ENCODE measurements at places on chromosomes 13 and 19.

- no peak for DNase-seq
- no peak overlapping the region for H3K4me3 ChIP-seq
- H3K36me3 ChIP-seq: no peaks in the 10 kb centered on the region
- no peak overlapping the region for H3K27ac ChIP-seq
Measured at GRCh38 chr13:84400706-84401105, 518.4 kb upstream of the SLITRK1 start.

GRCh38 chr13:26558074-26558805, 757 bp downstream of the WASF3 start:
- H3K27me3 ChIP-seq: peaks cover 6% of the 10 kb centered on the region
- H3K27ac ChIP-seq: peak overlapping the region; percentile 61
- peaks cover 10% of the 10 kb centered on the region for H3K4me1 ChIP-seq
- H3K36me3 ChIP-seq: peaks cover 4% of the 10 kb centered on the region
- peak; percentile 30 for DNase-seq

- no peaks in the 10 kb centered on the region for H3K36me3 ChIP-seq
- no peaks in the 10 kb centered on the region for H3K4me1 ChIP-seq
- H3K27ac ChIP-seq: no peak overlapping the region
- H3K27me3 ChIP-seq: no peaks in the 10 kb centered on the region
Measured at GRCh38 chr19:31725051-31725450, 375.8 kb upstream of the TSHZ3 start.

- peaks cover 35% of the 10 kb centered on the region for H3K27me3 ChIP-seq
- DNase-seq: peak; percentile 95
- H3K4me3 ChIP-seq: peak overlapping the region; percentile 73
- H3K27ac ChIP-seq: peak overlapping the region; percentile 97
- peaks cover 9% of the 10 kb centered on the region for H3K36me3 ChIP-seq
- peaks cover 48% of the 10 kb centered on the region for H3K4me1 ChIP-seq
Measured at GRCh38 chr19:45444318-45445041, 20.8 kb upstream of the ERCC1 start.

DNA sequence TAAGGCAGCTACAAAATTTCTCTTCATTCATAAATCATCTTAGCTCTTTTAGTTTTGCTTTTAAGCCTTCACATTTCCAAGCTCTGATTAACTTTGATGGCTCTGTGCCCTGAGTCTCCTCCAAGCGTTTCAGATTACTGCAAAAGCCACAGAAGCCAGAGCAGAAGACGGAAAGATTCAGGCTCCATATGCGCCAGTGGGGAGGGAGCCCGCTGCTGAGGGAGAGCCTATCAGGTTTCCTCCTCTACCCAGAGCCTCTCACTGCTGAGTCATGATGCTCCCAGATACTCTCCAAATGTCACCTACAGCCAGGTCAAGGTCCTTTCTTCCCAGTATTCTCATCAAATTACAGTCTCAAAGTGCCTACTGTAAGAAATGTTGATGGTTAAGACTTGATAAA, 193.6 kb downstream of the RAP2A start:
- no peak for DNase-seq
- no peak overlapping the region for H3K27ac ChIP-seq
- no peaks in the 10 kb centered on the region for H3K36me3 ChIP-seq
- no peaks in the 10 kb centered on the region for H3K27me3 ChIP-seq
- no peaks in the 10 kb centered on the region for H3K4me1 ChIP-seq
- no peak overlapping the region for H3K4me3 ChIP-seq

DNA sequence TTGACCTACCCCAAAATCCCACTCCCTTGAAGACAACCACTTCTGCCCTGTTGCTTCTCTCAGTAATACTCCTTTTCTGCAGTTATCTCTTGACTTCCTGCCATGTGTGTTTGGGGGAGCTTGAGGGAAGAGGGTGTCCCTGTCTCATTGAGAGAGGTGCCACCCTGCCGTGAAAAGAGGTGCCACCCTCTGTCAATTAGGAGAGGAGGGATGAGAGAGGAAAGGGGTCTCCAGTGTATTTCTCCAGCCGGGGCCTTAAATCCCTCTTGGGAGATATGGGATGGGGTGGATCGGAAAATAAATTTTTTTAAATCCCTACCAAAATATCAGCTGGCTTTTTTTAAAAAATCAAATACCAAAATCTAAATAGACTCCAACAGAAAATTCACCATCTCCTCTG, 16.5 kb downstream of the PLD3 start:
- no peak for DNase-seq
- peaks cover 5% of the 10 kb centered on the region for H3K27me3 ChIP-seq
- peak overlapping the region; percentile 7 for H3K27ac ChIP-seq
- H3K4me1 ChIP-seq: peaks cover 8% of the 10 kb centered on the region
- H3K4me3 ChIP-seq: peak overlapping the region; percentile 85

- H3K27ac ChIP-seq: no peak overlapping the region
- no peak for DNase-seq
- peaks cover 3% of the 10 kb centered on the region for H3K36me3 ChIP-seq
- H3K4me1 ChIP-seq: no peaks in the 10 kb centered on the region
- peaks cover 12% of the 10 kb centered on the region for H3K27me3 ChIP-seq
- no peak overlapping the region for H3K4me3 ChIP-seq
Measured at GRCh38 chr19:13932911-13933393, 5.3 kb downstream of the PODNL1 start.

DNA sequence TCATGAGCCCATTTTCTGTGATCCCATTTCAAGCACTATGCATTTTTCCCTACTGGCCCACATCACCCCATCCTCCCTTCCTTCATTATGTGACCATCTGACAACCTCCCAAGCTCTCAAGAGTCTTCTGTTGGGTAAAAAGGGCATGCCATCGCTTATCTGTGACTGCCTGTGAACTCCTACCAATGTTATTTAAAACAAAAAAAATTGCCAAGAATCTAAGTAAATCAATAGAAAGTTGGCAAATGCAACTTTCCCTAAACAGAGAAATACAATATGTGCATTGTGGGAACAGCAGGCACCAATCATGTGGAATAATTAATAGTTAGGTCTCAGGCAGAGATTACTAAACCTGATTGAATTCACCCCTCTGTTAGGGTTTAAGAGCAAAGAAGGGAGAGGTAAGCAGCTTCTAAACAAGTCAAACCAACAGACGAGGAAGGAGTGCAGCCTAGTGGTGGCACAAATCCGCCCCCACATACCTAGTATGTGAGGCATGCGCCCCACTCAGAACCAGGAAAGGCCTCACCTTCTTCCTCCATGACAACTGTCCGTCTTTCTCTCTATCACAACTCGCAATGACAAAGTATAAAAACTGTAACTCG, 29.8 kb downstream of the DZIP1 start:
- DNase-seq: no peak
- no peak overlapping the region for H3K27ac ChIP-seq
- no peaks in the 10 kb centered on the region for H3K27me3 ChIP-seq
- H3K4me1 ChIP-seq: peaks cover 2% of the 10 kb centered on the region
- no peak overlapping the region for H3K4me3 ChIP-seq

DNA sequence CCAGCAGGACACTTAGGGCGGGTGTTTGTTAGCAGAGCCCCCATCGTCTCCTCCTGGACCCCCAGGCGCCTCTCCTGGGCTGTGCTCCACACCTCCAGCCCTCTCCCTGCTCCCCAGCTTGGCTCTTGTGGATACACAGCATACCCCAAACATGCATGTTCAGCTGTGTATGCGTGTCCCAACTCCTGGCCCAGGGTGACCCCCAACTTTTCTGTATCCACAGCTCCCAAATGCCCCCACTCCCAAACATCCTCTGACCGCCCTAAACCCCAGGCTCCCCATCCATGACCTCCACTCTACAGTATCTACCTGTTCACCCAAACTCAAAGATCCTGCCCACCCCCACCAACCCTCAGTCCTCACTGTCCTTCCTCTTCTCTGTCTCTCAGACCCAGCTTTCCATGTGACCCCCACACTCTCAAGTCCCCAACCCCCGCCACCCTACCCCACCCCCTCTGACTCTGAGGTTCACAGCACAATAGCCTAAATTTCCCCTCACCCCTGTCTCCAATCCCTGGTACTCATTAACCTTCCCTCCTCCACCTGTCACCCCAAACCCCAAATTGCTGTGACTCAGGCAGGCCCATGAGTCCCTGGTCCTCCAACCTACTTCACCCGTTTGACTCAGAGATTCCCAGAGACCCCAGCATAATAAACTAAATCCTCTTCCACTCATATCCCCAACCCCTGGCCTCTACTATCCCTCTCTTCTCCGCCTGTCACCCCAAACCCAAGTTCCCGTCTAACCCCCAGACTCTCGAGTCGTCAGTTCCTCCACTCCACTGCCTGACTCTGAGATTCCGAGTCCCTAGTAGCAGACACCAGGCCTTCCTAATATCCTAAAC, 968 bp downstream of the UBE2M start:
- H3K27me3 ChIP-seq: peaks cover 25% of the 10 kb centered on the region
- H3K27ac ChIP-seq: peak overlapping the region; percentile 89
- H3K4me3 ChIP-seq: peak overlapping the region; percentile 98

GRCh38 chr13:78662467-78662866, 3.5 kb upstream of the OBI1 start:
- no peaks in the 10 kb centered on the region for H3K27me3 ChIP-seq
- no peak for DNase-seq
- H3K27ac ChIP-seq: no peak overlapping the region
- H3K4me3 ChIP-seq: no peak overlapping the region
- H3K4me1 ChIP-seq: peaks cover 44% of the 10 kb centered on the region

GRCh38 chr13:113397608-113398425, 33.9 kb upstream of the GRTP1 start:
- H3K4me1 ChIP-seq: peaks cover 3% of the 10 kb centered on the region
- no peaks in the 10 kb centered on the region for H3K27me3 ChIP-seq
- H3K4me3 ChIP-seq: no peak overlapping the region
- DNase-seq: no peak

- peak overlapping the region; percentile 64 for H3K4me3 ChIP-seq
- peak; percentile 61 for DNase-seq
- no peak overlapping the region for H3K27ac ChIP-seq
- peaks cover 6% of the 10 kb centered on the region for H3K36me3 ChIP-seq
Measured at GRCh38 chr13:74134777-74135325, 647 bp upstream of the KLF12 start.

DNA sequence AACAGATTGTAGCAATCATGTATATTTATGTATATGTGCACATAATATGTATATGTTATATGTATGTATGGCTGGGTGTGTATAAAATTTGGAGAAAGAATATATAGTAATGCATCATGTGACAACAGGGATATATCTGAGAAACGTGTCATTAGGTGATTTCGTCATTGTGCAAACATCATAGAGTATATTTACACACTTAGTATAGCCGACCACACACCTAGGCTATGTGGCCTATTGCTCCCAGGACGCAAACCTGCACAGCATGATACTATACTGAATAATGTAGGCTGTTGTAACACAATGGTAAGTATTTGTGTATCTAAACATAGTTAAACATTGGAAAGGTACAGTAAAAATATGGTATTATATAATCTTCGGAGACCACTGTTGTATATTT, 43.8 kb downstream of the ESD start:
- no peak for DNase-seq
- H3K36me3 ChIP-seq: peaks cover 6% of the 10 kb centered on the region
- H3K27me3 ChIP-seq: peaks cover 3% of the 10 kb centered on the region
- H3K4me3 ChIP-seq: no peak overlapping the region
- no peak overlapping the region for H3K27ac ChIP-seq
- H3K4me1 ChIP-seq: no peaks in the 10 kb centered on the region

GRCh38 chr13:76503766-76504165, 382.4 kb downstream of the KCTD12 start:
- H3K4me1 ChIP-seq: peaks cover 7% of the 10 kb centered on the region
- H3K27ac ChIP-seq: no peak overlapping the region
- no peak for DNase-seq
- H3K27me3 ChIP-seq: peaks cover 3% of the 10 kb centered on the region

GRCh38 chr13:70534466-70534865, 426.2 kb upstream of the KLHL1 start:
- no peak for DNase-seq
- H3K27ac ChIP-seq: no peak overlapping the region
- H3K4me3 ChIP-seq: no peak overlapping the region
- H3K27me3 ChIP-seq: no peaks in the 10 kb centered on the region

DNA sequence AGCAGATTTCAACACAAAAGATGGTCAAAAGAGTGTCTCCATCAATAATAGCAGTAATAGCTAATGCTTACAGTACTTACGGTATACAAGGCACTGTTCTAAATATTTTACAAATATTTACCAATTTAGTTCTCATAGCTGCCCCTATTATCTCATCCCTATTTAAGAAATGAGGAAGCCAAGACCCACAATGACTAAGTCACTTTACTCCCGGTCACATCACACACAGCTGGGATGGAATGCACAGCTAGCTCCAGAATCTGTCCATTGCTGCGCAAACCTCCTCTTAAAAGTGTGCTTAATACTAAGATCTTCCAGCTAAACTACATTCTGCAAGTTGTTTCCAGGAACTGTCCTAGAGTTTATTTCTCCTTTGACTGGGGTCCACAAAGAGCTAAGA, 63.4 kb downstream of the RAP2A start:
- no peak overlapping the region for H3K27ac ChIP-seq
- DNase-seq: no peak
- peaks cover 5% of the 10 kb centered on the region for H3K4me1 ChIP-seq
- no peak overlapping the region for H3K4me3 ChIP-seq

GRCh38 chr19:4705413-4706131, 18.1 kb downstream of the DPP9 start:
- H3K27ac ChIP-seq: no peak overlapping the region
- H3K36me3 ChIP-seq: peaks cover 33% of the 10 kb centered on the region
- peaks cover 1% of the 10 kb centered on the region for H3K27me3 ChIP-seq
- peak overlapping the region; percentile 19 for H3K4me3 ChIP-seq

DNA sequence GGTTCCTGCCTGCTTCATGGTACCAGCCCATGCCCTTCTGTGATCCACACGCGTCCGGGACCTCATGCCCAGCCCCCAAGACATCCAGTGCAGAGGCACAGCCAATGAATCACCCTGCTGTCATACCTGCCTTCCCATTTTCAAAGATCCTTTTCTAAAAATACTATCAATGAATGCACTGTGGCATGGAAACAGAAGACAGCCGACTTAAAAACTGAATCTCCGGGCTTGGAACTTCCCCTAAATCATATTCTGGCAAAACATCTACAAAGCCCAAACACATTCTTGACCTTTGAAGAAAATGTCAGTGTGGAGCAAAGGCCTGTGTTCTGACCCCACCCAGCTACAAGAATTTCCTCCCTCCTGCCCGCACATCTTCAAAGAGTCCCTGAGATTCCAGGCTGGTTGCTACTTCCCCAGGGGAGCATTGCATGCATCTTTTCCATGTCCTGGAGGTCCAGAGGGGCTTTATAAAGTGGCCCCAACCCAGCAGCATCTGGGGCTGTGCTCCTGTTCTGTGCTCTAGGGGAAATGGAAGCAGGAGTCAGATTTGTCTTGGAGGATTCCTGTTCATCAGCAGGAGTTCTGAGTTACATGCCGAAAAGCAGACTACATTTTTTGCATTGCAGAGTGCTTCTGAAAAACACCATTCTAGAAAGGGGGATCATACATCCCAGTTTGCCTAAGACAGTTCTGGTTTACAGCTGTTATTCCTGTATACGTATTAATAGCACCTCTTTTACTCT, 135.2 kb downstream of the USP12 start:
- H3K36me3 ChIP-seq: peaks cover 2% of the 10 kb centered on the region
- H3K4me1 ChIP-seq: peaks cover 19% of the 10 kb centered on the region
- H3K4me3 ChIP-seq: no peak overlapping the region
- DNase-seq: no peak
- no peak overlapping the region for H3K27ac ChIP-seq

GRCh38 chr13:97288486-97288900, 66.4 kb downstream of the MBNL2 start:
- peaks cover 4% of the 10 kb centered on the region for H3K27me3 ChIP-seq
- H3K4me1 ChIP-seq: peaks cover 24% of the 10 kb centered on the region
- peaks cover 21% of the 10 kb centered on the region for H3K36me3 ChIP-seq
- H3K27ac ChIP-seq: no peak overlapping the region
- no peak for DNase-seq
- no peak overlapping the region for H3K4me3 ChIP-seq

Measured in endothelial cell (in vitro differentiated cells).